ENCODE measurements at places on chromosomes 16 and 17.

DNA sequence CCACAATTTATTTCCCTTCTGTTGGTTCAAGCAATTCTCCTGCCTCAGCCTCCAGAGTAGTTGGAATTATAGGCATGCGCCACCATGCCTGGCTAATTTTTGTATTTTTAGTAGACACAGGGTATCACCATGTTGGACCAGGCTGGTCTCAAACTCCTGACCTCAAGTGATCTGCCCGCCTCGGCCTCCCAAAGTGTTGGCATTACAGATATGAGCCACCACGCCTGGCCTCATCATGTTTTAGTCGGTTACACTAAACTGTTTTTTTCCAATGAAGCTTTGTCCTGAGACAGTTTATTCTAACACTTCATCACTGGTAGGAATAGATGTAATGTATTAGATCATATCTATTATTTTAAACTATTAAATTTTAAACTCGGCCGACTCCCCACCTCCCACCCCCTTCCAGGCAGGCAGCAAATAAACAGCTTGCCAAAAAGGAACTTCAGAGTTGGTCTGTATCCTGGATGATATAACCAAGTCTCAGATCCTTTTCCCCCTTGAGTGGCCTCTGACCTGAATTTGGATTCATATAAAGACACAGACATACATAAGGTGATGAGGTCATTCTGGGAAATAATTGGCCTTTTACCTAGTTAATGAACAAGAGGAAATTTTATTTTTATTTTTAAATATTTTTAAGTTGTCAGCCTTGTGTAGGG lies 18.4 kb upstream of the CORO6 start:
- DNase-seq: no peak

DNA sequence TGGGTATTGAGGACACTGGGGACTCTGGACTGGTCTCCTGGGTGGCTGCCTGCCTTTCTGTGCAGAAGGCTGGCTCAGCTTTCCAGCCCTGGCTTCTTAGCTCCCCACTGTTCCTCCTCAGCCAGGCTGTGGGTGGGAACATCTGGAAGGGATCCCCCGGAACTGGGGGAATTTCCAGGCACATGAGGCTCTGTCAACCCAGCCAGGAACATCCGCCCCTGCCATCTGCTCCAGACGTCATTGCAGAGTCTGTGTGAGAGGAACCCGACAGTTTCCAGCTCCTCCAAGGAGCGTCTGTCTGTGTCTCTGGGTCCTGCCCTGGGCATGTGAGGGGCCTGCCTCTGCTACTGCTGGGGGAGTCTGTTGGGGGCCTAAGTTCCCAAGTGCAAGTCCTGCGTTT lies 36.2 kb upstream of the CRHR1 start:
- no peak for DNase-seq

GRCh38 chr17:51611585-51611984 lies 351.2 kb downstream of the UTP18 start:
- DNase-seq: no peak

- no peak for DNase-seq
Observed at GRCh38 chr17:77730376-77730775, 228.1 kb upstream of the TNRC6C start.

GRCh38 chr17:60391471-60392041 lies 377 bp downstream of the USP32 start:
- DNase-seq: no peak

DNA sequence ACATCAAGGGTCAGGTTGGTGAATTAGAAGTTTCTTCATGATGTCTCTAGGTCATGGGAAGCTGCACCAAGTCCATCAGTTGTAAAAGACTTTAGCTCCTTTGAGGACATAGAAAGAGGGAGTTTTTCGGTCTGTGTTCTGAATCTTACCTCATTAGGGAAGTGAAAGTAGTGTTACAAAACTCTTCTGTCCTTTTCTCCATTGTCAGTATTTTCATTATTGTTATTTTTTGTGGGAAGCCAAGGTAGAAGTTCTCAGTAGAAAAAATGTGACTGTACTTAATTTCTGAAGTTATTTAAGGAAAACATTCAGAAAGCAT lies 24.2 kb downstream of the MAP3K3 start:
- no peak for DNase-seq

Data from BJ (cell line).